ENCODE measurements at places on chromosomes 16 and 17. TPM values are rescaled to one million over a fixed set of nuclear protein-coding genes. Genes with fewer than 3 reads are reported as not detected.
A peak's percentile ranks its signal among the peaks of the same experiment; 100 is the strongest.

GRCh38 chr16:30416624-30417528, 9.5 kb downstream of the ZNF771 start:
- H3K27me3 ChIP-seq: no peaks in the 10 kb centered on the region
- DNase-seq: no peak
- peak overlapping the region; percentile 59 for H3K27ac ChIP-seq

DNA sequence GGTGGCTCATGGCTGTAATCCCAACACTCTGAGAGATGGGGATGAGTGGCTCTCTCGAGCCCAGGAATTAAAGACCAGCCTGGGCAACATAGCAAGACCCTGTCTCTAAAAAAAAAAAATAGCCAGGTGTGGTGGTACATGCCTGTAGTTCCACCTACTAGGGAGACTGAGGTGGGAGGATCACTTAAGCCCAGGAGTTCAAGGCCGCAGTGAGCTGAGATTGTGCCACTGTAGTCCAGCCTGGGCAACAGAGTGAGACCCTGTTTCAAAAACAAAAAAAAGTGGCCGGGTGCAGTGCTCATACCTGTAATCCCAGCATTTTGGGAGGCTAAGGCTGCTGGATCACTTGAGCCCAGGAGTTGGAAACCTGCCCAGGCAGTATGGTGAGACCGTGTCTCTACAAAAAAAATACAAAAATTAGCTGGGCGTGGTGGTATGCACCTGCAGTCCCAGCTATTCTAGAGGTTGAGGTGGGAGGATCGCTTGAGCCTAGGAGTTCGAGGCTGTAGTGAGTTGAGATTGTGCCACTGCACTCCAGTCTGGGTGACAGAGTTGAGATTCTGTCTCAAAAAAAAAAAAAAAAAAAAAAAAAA, 3.0 kb downstream of the C16orf54 start:
- no peaks in the 10 kb centered on the region for H3K4me1 ChIP-seq
- H3K27me3 ChIP-seq: no peaks in the 10 kb centered on the region
- no peak for DNase-seq
- H3K27ac ChIP-seq: no peak overlapping the region

DNA sequence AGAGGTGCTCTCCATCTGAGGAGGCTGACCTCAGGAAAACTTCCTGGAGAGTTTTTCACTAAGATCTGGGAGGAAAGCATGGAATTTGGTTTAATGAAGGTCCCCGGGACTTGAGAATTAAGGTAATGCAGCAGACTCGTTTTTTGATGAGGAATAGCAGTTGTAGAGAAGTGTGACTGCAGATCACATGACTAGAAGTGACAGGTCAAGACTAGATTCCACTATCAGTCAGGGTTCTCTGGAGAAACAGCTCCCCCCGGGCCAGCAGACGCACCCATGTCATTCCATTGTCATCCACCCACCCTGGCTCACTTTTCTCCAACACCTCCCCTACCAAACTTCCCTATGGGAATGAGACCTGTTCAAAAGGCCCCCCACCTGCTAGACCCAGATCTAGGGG, 1.9 kb upstream of the DHRS13 start:
- H3K27me3 ChIP-seq: no peaks in the 10 kb centered on the region
- no peak overlapping the region for H3K27ac ChIP-seq
- peaks cover 8% of the 10 kb centered on the region for H3K36me3 ChIP-seq
- DNase-seq: no peak

Gene CAVIN1
- total RNA-seq: 315 TPM

Gene PRSS27
- 3.3 TPM for total RNA-seq

- no peak overlapping the region for H3K27ac ChIP-seq
- no peak for DNase-seq
- H3K27me3 ChIP-seq: no peaks in the 10 kb centered on the region
Measured at GRCh38 chr17:56690441-56691291, 97.2 kb downstream of the NOG start.

Gene FBXO39
- not detected for total RNA-seq

- H3K36me3 ChIP-seq: no peaks in the 10 kb centered on the region
- no peak overlapping the region for H3K27ac ChIP-seq
- no peaks in the 10 kb centered on the region for H3K4me1 ChIP-seq
- no peaks in the 10 kb centered on the region for H3K27me3 ChIP-seq
- no peak for DNase-seq
Measured at GRCh38 chr17:55210292-55210691, 54.5 kb upstream of the HLF start.

- no peak overlapping the region for H3K27ac ChIP-seq
- no peak overlapping the region for H3K4me3 ChIP-seq
- no peaks in the 10 kb centered on the region for H3K4me1 ChIP-seq
- no peak for DNase-seq
- no peaks in the 10 kb centered on the region for H3K27me3 ChIP-seq
Measured at GRCh38 chr17:71084838-71085237, 915.5 kb downstream of the KCNJ2 start.

- no peaks in the 10 kb centered on the region for H3K27me3 ChIP-seq
- H3K4me1 ChIP-seq: peaks cover 62% of the 10 kb centered on the region
- no peak overlapping the region for H3K4me3 ChIP-seq
- no peak for DNase-seq
- peak overlapping the region; percentile 90 for H3K27ac ChIP-seq
Measured at GRCh38 chr17:81867170-81867990, 3.8 kb downstream of the ARHGDIA start.

DNA sequence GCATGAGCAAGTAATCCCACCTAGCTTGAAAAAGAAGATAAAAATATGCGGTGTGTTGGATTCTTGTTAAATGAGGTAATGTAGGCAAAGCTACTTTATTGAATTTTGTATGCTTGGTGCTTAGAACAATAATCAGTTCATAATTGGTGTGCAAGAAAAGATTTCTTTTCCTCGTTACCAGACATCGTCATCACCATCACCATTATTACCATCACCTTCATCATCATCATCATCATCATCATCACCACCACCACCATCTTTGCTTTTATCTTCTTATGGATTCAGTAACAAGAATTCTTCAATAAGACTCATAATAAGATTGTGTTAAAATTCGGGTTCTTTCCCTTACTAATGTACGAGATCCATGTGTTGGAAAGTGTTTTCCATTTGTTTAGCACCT, 173.7 kb downstream of the RBFOX1 start:
- no peak overlapping the region for H3K27ac ChIP-seq
- H3K27me3 ChIP-seq: no peaks in the 10 kb centered on the region
- no peak for DNase-seq
- H3K4me1 ChIP-seq: no peaks in the 10 kb centered on the region
- H3K36me3 ChIP-seq: no peaks in the 10 kb centered on the region

DNA sequence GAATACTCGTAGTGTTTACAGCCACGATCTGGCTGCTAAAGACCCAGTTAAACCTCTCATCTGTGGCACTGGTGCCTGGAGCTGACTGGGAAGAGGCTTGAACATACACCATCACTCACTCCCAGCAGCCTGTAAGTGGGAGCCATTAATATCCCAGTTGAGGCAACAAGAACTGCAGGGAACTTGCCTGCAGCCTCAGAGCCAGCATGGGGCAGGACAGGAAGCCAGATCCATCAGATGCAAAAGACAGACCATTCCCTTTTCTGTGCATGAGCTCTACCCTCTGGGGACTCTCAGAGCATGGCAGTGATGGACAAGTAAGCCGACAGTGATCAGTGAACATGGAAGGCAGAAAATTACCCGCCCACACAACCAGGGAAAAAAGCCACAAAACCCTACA, 91.8 kb downstream of the TMEM132E start:
- no peak overlapping the region for H3K27ac ChIP-seq
- no peak for DNase-seq
- H3K4me1 ChIP-seq: no peaks in the 10 kb centered on the region
- H3K4me3 ChIP-seq: no peak overlapping the region

GRCh38 chr17:61487161-61487988, 35.2 kb downstream of the TBX4 start:
- H3K4me3 ChIP-seq: no peak overlapping the region
- no peaks in the 10 kb centered on the region for H3K36me3 ChIP-seq
- no peaks in the 10 kb centered on the region for H3K27me3 ChIP-seq
- no peak overlapping the region for H3K27ac ChIP-seq
- no peaks in the 10 kb centered on the region for H3K4me1 ChIP-seq

DNA sequence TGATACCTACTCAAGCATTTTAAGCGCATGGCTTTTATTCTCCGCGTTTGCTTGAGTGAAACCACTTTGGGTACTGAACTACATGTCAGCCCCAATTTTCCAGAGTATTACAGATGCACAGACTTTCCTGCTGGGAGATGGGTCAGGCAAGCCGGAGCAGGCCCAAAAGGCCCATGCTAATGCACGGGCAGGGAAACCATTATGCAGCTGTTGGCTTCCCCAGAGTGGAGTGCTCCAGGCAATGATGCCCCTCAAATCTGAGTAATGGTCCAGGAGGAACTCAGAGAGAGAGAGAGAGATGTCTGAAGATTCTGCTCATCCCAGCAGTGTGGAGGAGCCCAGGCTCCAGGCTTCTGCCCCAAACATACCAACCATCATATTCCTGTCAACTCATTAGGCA, 80.2 kb downstream of the CDH11 start:
- no peak overlapping the region for H3K4me3 ChIP-seq
- no peaks in the 10 kb centered on the region for H3K4me1 ChIP-seq
- H3K27ac ChIP-seq: no peak overlapping the region
- H3K27me3 ChIP-seq: no peaks in the 10 kb centered on the region
- H3K36me3 ChIP-seq: no peaks in the 10 kb centered on the region
- no peak for DNase-seq

Gene UMOD
- not detected for total RNA-seq

Gene CDH1
- total RNA-seq: 65.8 TPM

DNA sequence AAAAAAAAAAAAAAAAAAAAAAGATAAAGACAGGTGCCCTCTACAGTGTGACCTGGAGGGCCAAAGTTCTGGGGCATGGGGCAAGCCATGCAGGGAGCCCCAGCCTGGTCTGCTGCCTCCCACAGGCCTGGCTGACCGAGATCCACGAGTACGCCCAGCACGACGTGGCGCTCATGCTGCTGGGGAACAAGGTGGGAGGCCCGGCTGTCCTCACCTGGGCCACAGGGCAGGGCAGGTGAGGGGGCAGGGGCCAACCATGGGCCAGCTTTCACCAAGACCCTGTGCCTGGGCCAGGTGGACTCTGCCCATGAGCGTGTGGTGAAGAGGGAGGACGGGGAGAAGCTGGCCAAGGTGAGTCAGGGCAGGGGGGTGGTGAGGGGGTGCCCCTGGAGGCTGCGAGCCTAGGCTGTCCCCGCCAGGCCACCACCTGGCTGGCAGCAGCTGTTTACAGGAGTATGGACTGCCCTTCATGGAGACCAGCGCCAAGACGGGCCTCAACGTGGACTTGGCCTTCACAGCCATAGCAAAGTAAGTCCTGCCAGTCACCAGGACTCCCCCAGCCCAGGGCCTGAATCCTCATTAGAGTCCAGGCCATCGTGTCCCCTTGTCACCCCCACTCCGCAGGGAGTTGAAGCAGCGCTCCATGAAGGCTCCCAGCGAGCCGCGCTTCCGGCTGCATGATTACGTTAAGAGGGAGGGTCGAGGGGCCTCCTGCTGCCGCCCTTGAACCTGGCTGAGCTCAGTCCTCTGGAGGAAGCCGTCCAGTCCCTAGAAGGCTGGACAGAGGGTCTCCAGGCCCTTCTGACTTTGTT, 2.7 kb upstream of the TRAF7 start:
- no peak for DNase-seq
- peaks cover 48% of the 10 kb centered on the region for H3K4me1 ChIP-seq
- H3K36me3 ChIP-seq: peaks cover 15% of the 10 kb centered on the region
- peak overlapping the region; percentile 100 for H3K4me3 ChIP-seq
- H3K27ac ChIP-seq: peak overlapping the region; percentile 100

DNA sequence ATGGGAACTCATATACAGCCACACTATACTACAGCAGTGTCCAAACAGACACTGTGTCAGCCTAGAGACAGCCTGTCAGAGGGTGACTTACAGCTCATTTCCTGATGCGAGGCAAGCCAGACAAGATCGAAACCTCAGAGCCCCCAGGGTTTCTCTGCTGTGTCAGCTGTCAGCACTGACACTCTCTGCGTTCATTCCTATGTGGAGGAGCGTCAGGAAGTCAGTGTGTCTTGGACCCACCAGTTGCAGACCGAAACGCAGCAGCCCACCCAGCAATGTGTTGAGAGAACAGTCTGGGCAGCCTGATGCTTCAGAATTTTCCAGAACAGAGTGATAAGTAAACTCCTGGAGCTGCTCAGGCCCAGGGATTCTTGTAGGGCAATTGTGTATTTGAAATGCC, 20.6 kb upstream of the MAPT start:
- H3K4me1 ChIP-seq: no peaks in the 10 kb centered on the region
- no peak for DNase-seq
- no peak overlapping the region for H3K4me3 ChIP-seq
- H3K27ac ChIP-seq: no peak overlapping the region
- peaks cover 2% of the 10 kb centered on the region for H3K27me3 ChIP-seq
- H3K36me3 ChIP-seq: no peaks in the 10 kb centered on the region

- H3K4me3 ChIP-seq: no peak overlapping the region
- no peaks in the 10 kb centered on the region for H3K36me3 ChIP-seq
- DNase-seq: peak; percentile 42
- H3K27ac ChIP-seq: no peak overlapping the region
- H3K27me3 ChIP-seq: no peaks in the 10 kb centered on the region
- no peaks in the 10 kb centered on the region for H3K4me1 ChIP-seq
Measured at GRCh38 chr16:19831678-19832077, 53.0 kb downstream of the GPRC5B start.

Gene SMIM36
- not detected for total RNA-seq

DNA sequence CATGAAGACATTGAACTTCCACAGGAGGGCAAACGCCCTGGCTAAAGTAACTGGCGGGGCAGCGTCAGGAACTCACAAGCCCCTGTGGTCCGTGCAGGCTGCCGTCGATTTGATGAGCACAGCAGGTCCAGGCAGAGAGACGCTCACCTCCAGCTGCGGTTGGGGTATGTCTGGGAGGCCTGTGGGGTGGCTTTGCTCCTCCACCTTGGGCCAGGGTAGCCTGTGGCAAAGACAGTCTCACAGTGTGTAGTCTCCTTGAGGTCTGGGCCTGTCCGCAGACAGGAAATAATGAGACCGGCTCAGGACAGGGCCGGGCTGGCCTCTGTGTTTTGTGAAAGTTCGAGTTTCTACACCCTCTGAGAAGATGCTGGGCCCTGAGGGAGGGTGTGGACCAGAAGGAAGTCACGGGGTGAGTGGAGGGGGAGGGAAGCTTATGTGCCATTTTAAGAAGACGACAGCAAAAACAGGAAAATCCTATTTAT, 103.3 kb downstream of the METRNL start:
- H3K27ac ChIP-seq: no peak overlapping the region
- no peak overlapping the region for H3K4me3 ChIP-seq
- H3K27me3 ChIP-seq: no peaks in the 10 kb centered on the region
- no peaks in the 10 kb centered on the region for H3K36me3 ChIP-seq
- DNase-seq: no peak

GRCh38 chr16:2296661-2297505, 29.0 kb upstream of the RNPS1 start:
- no peak overlapping the region for H3K27ac ChIP-seq
- no peaks in the 10 kb centered on the region for H3K36me3 ChIP-seq
- no peaks in the 10 kb centered on the region for H3K4me1 ChIP-seq
- no peak overlapping the region for H3K4me3 ChIP-seq
- H3K27me3 ChIP-seq: no peaks in the 10 kb centered on the region
- peak; percentile 15 for DNase-seq

Data from Panc1 (cell line).